Body of pancreas (tissue), 4 donors: ENCODE measurements at places on chromosomes 1 and 21. TPM values are rescaled to one million over a fixed set of nuclear protein-coding genes. Genes with fewer than 3 reads are reported as not detected.

The TCHH gene
- total RNA-seq: not detected

The CFAP126 gene
- not detected for total RNA-seq

The FMO5 gene
- total RNA-seq: 30.6 TPM

The RAB42 gene
- total RNA-seq: 2.9 TPM

The GALE gene
- total RNA-seq: 32.7 TPM

The AADACL3 gene
- not detected for total RNA-seq

The LAMC2 gene
- total RNA-seq: 3.6 TPM

The TNFRSF1B gene
- 28.7 TPM for total RNA-seq

The VPS13D gene
- 54.0 TPM for total RNA-seq

The MTOR gene
- total RNA-seq: 26.2 TPM

The S100A6 gene
- total RNA-seq: 58.9 TPM

The KDM1A gene
- 36.6 TPM for total RNA-seq

The ARHGEF11 gene
- total RNA-seq: 17.9 TPM

The FCRLA gene
- not detected for total RNA-seq

The CLIC4 gene
- 78.8 TPM for total RNA-seq
